Memory B cell (primary cell): ENCODE measurements at places on chromosomes 3 and 15.

GRCh38 chr3:181660337-181660736, 51.4 kb upstream of the SOX2 start:
- DNase-seq: no peak

DNA sequence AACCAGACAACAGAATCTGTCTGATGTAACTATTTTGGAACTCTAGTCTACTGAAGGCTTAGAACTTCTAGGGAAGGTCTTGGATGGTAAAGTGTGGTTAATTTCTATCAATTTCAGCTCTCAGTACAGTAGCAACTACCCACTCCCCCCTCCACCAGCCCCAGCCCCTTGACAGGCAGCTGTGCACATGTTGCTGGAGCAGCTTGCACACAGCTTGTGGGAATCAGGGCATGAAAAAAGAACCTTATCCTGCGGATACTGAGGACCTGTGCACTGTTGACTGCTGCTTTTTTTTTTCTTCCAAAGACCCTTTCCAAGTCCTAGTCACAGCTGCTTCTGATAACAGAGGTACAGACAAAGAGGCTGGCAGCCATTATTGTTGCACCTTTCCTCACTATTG, 81.5 kb upstream of the UBP1 start:
- DNase-seq: no peak

DNA sequence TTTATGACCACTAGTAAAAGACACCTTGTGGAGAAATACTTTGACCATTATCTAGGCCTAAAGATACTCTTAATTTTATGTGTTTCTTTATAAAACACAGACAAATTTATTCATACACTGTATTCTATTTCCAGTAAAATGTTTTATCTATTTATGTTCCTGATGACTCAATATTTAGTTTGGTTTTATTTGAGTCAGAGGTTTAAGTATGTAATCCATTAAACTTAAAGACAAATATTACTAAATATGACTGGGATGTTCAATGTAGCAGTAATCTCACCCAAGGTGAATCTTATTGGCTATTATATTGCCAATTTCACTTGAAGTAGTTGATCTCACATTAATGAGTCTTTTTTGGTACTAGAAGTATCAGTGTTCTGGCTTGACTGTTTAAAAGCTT, 799.7 kb downstream of the CADM2 start:
- no peak for DNase-seq

DNA sequence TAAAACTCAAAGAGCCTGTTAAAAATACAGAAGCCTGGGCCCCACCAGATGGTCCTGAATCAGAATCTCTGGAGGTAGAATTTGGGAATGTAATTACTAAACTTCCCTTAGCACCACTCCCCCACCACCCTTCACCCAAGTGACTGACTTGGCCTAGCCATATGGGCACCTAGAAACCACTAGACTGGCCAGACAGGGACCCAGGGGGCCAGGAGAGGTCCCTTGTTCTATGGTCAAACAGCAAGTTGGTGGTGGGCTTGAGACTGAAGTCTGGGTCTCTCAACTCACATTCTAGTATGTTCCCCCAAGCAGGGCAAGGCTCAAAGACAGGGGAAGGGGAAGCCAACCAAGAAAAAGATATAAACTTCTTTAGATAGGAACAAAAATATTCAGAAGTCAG, 301.5 kb upstream of the TLE3 start:
- DNase-seq: no peak

DNA sequence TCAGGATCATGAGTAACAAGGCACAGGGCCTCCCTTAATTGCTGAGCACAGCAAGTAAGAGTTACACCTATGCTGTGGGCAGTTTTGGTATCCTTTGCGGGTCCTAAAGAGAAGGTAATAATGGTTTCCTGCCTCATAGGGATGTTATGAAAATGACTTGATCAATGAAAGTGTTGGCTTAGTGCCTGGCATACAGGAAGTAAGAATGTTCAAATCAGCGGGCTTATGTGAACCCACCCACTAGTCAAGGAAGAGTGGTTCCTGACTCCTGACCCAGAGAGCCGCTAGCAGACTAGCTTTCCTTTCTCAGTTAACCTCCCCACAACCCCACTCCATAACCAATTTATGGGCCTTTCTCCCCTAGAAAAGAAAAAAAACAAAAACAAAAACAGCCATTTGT, 5.2 kb upstream of the ADAMTS9 start:
- DNase-seq: no peak

DNA sequence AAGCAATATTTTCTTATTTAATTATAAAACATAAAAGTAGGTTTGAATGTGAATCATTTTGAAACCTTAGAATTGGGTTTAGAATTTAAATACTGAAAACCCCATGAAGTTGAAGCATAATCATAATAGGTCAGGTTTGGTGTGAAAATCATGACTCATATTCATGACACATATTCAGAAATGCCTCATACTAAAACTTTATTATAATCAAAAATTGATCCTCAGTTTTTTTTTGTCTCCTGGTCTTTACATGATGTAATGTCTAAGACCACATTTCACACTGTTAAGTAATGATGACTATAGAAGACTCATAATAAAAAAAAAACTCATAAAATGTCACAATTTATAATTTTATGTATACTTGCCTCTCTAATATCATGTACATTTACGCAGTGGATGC, 190.4 kb downstream of the FOXP1 start:
- no peak for DNase-seq

DNA sequence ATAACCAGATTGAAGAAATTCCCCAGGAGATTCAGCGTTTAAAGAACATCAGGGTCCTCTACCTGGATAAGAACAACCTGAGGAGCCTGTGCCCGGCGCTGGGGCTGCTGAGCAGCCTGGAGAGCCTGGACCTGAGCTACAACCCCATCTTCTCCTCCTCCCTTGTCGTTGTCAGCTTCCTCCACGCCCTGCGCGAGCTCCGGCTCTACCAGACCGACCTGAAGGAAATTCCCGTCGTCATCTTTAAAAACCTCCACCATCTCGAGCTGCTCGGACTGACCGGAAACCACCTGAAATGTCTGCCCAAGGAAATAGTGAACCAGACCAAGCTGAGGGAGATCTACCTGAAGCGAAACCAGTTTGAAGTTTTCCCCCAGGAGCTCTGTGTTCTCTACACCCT, 9.4 kb upstream of the LRRC34 start:
- DNase-seq: no peak

DNA sequence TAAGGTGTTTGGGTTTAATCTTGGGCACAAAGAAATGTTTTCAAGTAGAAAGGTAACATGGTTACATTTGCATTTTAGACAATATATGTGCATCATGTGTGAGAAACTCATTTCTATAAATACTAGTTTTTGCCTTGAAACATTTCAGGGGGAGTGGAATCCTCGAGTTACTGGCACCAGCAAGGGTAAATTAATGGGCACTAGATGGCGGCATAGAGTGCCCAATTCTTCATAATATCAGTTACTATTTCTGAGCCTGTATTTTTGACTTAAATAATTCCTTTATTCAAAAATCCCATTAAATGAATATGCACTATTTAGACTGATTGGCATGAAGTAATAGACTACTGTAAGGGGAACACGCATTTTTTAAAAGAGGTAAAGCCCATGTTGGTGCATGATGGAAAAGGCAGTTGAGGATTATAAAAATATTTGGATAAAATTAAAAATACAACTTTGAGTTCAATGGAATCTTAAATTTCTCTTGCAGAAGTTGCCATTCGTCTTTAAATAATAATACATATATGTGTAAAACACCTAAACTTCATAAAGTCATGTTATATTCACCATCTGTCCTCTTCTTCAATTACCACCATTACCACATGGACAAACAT, 106.3 kb downstream of the ZBTB20 start:
- DNase-seq: peak; percentile 32

GRCh38 chr15:72156928-72157327, 38.7 kb downstream of the SENP8 start:
- DNase-seq: no peak

- no peak for DNase-seq
Measured at GRCh38 chr3:69490971-69491370, 105.1 kb upstream of the FRMD4B start.

GRCh38 chr3:178203650-178204049, 332.6 kb upstream of the KCNMB2 start:
- DNase-seq: no peak

DNA sequence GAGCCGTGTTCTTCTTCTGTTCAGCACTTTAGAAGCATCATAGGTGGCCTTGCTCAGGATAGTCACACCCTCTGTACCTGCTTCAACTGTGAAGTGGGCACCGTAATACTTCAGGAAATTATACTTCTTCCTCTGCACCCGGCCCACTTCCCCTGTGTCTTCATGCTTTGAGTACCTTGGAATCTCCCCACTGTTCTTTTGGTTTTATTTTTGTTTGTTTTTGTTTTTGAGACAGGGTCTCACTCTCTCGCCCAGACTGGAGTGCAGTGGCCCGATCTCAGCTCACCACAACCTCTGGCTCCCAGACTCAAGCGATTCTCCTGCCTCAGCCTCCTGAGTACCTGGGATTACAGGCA, 1.7 kb downstream of the P2RY14 start:
- DNase-seq: peak; percentile 67

DNA sequence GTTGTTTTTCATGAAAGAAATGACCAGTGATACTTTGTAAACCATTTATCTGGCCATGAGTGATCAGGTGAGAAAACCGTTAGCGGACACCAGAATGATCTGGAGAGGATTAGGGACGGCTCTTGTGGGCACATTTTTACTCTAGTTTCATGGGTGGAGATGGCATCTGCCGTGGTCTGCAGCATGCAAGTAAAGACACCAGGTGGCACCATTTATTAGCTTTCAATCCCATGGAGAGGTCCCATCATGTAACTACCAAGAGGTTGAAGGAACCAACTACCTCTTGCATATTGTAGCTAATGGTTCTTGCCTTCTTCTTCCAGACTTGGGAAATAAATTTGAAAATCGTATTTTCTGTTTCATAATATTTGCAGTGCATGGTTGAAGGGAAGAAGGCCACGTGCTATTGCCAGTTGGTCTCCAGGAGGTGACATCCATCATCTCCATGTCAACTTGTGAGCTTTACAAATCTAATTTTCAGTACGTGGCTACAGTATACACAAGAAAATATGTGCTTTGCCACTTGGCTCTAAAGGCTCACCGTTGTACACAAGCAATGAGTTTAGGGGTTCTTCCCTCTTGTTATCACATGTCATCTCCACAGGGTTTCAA, 1.5 kb upstream of the MAPKBP1 start:
- peak; percentile 54 for DNase-seq

DNA sequence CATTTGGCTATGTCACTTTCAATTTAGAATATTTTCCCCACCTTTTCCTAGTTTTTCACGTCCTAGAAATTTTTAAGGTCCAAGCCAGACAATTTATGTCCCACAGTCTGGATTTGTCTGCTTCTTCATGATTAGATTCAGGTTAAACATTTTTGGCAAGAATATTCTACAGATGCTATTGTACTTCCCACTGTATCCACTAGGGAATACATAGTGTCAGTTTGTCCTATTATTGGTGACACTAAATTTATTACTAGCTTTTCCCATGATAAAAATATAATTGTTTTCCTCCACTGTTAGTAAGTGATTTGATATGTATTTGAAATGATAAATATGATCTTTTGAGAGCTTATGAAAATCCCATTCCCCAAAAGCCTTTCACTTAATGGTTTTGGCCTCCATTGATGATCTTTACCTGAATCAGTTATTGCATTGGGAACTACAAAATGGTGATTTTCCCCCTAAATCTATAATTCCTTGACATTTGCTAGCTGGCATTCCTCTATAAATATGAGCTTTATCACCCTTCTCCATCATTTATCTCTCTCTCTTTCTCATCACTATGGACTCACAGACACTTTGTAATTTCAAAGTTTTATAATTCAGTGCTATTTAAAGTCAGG, 8.3 kb downstream of the ARL14 start:
- DNase-seq: no peak

GRCh38 chr15:58977887-58978286, 9.6 kb upstream of the RNF111 start:
- DNase-seq: no peak

DNA sequence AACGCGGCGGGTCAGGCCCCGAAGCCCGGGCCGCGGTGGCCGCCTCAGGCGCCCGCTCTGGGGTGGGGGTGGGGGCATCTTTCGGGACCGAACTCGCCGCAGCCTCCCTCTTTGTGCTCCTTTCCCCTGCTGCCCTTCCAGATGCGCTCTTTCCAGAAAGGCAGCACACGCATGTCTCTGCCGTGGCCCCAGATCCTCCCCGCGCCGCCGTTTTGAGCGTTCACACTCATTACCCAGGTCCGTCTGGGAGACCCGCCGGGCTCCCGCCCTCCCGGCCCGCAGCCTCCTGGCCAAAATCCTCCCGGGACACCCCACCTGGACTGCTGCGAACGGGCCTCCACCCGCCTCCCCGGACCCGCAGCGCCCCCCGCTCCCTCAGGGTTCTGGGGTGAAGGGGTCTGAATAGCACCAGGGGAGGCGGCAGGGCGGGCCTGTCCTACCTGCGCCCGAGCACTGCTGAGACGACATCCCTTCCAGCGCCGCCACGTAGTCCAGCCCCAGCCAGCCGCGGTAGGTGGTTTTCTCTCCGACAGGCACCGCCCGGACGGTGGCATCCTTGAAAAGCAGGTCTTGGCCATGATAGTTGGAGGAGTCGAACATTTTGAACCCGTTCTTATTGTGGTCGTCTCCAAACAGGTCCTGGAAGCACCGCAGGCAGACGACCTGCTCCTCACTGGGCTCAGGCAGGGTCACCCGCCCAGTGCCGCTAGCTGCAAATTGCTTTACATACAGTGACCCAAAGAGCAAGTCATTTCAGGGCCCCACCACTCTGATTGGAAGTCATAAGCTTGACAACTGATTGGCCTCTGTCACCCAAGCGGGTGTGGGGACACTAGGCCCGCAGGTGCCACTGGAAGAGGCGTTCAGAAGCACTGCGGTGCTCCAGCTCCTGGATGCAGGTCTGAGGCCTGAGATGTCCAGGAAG, 25.9 kb downstream of the MELTF start:
- no peak for DNase-seq

DNA sequence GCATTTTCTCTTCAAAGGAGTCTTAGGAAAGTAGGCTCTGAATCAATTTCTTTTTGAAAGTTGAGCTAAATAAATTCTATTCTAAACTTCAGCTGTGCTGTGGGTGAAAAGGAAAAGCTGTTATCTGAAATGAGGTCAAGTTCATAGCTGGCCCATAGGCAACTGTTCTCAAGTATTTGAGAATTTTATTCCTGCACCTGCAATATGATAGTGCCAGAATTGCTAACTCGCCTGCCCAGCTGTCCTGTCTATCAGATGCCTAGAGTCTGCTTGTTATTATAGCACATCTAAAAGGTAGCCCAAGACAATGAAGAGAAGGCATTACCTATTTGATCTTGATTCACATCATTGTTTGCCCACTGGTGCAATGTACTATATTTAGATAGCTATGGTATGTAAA, 798.7 kb downstream of the DIPK2A start:
- DNase-seq: no peak

GRCh38 chr15:42742149-42742548, 5.2 kb upstream of the CDAN1 start:
- DNase-seq: no peak

DNA sequence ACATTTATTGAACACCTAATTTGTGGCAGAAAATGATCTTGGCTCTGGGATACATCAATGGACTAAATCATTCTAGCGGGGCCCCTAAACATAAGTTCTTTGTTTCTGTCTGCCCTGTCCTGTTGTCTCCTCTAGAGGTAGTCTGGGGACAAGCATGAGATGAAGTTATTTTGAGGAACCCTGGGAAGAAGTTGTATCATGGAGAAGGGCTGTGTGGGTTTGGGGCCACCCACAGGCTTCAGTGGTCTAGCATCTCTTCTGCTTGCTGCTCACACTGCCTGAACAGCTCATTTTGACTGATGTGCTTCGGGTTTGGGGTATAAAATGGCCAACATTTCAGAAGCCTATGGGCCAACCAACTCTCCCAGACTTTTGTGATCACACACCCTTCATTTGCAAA, 50.3 kb upstream of the OSBPL11 start:
- DNase-seq: no peak
